ENCODE measurements at places on chromosomes 5 and 9.
A peak's percentile ranks its signal among the peaks of the same experiment; 100 is the strongest.

- DNase-seq, result no peak
These were observed 9.0 kb upstream of the CPLX2 start for GRCh38 chr5:175862131-175863012.

DNA sequence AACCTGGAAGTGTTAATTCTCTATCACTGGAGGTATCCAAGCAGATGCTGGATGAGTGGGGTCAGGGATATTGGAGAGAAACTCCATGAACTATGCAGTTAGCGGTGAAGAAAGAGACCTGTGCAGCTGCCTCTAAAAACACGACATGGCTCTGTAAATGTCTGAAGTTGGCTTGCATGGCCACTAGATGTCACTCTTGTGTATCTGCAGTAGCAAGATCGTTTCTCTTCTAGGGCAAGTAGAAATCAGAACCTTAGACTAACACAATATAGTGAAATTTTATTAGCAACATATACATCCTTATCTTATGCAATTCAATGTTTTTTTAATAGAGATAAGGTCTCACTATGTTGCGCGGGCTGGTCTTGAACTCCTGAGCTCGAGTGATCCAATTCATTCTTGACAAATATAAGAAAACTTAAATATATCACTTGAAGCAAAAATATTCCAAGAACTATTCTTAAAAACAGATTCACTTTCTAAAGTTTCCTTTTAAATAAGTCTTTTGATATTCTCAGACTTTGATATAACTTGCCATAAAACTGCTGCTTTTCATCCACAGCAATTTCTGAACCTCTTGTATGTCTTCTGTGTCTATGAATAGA is 2.9 kb downstream of the OR2S2 start:
- DNase-seq, result peak; percentile 80

DNA sequence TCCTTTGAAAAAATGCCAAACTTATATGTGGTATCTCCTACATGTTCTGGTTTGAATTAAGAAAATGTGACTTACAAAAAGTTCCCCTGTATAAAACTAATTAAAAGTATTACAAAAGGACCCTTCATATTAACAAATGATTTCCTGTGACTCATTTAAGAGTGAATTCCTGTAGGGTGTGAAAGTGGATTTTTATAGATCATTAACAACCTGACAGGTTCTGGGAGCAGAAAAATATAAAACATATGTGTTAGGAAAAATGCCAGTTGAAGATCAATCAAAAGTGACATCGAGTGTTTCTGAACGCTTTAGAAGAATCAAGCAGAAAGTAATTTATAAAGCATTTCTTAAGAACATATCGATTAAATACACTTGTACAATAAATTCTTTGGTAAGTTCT is 35.5 kb downstream of the CAMK4 start:
- no peak for DNase-seq

- DNase-seq, result no peak
These were observed 194.6 kb downstream of the DENND1A start for GRCh38 chr9:123735376-123735775.

DNA sequence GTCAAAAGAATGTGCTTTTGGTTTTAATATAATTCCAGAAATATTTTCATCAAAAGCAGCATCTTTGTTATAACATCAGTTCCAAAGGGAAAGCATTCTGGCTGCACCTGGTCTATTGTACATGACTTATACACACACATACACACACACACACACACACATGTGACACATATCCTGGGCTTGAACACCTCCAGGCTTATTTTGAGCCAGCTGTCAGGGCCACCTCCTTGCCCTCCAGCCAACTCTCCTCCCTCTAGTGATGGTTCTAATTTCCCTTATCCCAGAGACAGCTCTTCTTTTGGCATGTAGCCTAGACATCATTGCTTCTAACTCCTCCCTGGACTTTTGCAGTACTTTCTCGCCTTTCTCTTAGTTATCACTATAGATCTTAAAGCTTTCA is 115.0 kb downstream of the PIK3R1 start:
- no peak for DNase-seq

DNA sequence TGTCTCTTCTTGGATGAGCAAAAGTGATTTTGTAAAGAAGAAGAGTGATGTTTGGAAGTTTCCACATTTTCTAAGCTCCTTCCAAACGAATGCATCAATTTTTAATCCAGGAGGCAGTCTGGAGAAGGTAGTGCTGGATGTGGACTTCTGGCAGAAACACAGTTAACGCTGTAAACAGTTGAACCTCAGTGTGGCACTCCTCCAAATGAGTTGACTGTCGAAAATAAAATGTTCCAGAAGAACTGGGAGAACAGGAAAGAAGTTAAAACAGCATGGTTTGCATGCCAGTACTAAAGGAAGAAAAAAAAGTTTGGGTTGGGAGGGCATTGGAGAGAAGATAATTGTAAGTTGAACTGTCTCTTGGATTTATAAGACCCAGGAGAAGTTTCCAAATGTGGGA is 6.5 kb downstream of the ZNF462 start:
- peak; percentile 66 for DNase-seq

DNA sequence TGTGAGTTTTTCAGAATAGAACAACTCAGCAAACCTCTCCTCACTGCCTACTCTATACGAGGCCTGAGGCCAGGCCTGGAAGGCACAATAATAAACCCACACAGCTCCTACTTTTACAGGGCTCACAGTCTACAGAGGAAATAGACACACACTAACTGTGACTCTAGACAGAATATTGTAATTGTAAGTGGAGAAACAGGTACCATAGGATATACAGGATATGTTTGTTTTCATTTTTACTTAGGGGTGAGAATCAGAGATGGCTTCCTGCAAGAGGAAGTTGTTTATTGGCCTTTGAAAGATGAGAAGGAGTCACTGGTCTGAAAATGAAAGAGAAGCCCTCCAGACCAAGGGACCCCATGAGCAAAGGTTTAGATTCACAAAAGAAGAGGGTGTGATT is 35.8 kb upstream of the TGFBR1 start:
- no peak for DNase-seq

- no peak for DNase-seq
These were observed 11.4 kb downstream of the LRRC8A start for GRCh38 chr9:128893354-128893753.

GRCh38 chr5:52990528-52990925 is 1.4 kb downstream of the ITGA2 start:
- DNase-seq, result no peak

DNA sequence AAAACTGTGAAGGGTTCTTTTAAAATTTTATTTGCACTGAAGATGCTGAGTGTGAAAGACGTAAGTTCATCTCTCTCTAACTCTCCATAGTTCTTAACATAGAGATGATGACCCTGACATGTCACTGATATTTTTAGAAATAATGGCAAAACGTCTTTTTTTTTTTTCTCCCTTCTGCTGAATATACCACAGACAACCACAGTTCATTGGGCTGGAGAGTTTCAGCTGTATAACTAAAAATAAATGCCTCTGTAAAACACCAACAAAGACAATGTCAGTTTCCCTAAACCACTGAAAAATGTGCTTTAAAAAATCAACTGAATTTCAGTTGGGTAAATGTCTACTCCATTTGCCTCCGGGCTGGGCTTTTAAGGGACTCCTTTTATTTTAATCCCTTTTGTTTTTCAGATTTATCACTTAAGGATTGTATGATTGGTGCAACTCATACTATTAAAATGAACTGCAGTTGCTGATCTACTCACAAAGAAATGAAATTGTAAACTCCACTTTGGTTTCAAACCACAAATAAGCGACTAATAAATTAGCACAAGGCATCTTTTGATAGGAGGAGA is 830.9 kb upstream of the WWC1 start:
- no peak for DNase-seq

GRCh38 chr5:171629628-171630349 is 155.8 kb upstream of the SMIM23 start:
- peak; percentile 52 for DNase-seq

- no peak for DNase-seq
These were observed 113.0 kb upstream of the TRIM32 start for GRCh38 chr9:116574027-116574679.

GRCh38 chr9:120693700-120694008 is 20.6 kb downstream of the MEGF9 start:
- no peak for DNase-seq

- no peak for DNase-seq
These were observed 1746.6 kb upstream of the C9orf72 start for GRCh38 chr9:29319736-29320513.

GRCh38 chr9:82621447-82621846 is 441.5 kb downstream of the RASEF start:
- DNase-seq, result no peak

Measured in astrocyte of the spinal cord (primary cell).